Activated CD8-positive, alpha-beta T cell treated with anti-CD3 and anti-CD28 coated beads, Interleukin-2, amount 10 ng/mL, durations not matched to agents 7 days and 5 days (primary cell): ENCODE measurements at places on chromosomes 7 and 10. TPM values are rescaled to one million over a fixed set of nuclear protein-coding genes. Genes with fewer than 3 reads are reported as not detected.

The DBF4 gene
- total RNA-seq, result 82.6 TPM

- peaks cover 73% of the 10 kb centered on the region for H3K4me1 ChIP-seq
- H3K27ac ChIP-seq, result no peak overlapping the region
- DNase-seq, result no peak
- peaks cover 46% of the 10 kb centered on the region for H3K36me3 ChIP-seq
- H3K27me3 ChIP-seq, result no peaks in the 10 kb centered on the region
These were observed 5.9 kb downstream of the EIF4H start for GRCh38 chr7:74179935-74180604.

DNA sequence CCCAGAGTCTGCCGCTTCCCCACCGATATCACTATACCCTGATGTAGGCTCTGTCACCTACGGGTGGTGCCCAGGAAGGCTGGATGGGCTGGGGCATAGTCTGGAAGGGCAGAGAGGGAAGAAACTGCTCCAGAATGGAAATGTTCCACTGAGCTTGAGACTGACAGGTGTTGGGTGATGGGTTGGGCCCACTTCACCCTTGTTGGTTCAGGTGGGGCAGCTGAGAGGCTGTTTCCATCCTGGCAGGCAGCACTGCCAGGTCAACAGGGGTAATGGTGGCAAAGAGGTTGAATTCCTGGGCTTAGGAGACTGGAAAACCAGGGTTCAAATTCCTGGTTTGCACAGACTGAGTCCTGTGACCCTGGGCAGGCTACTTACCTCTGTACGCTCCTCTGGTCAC lies 28.5 kb upstream of the FRAT2 start:
- H3K27me3 ChIP-seq, result no peaks in the 10 kb centered on the region
- H3K4me3 ChIP-seq, result no peak overlapping the region
- no peak overlapping the region for H3K27ac ChIP-seq
- no peaks in the 10 kb centered on the region for H3K4me1 ChIP-seq
- peaks cover 18% of the 10 kb centered on the region for H3K36me3 ChIP-seq
- no peak for DNase-seq

GRCh38 chr7:154598864-154599263 lies 404.1 kb downstream of the PAXIP1 start:
- no peaks in the 10 kb centered on the region for H3K4me1 ChIP-seq
- no peaks in the 10 kb centered on the region for H3K27me3 ChIP-seq
- no peak overlapping the region for H3K27ac ChIP-seq
- H3K36me3 ChIP-seq, result no peaks in the 10 kb centered on the region

The ZCWPW1 gene
- total RNA-seq, result 2.8 TPM

The TMEM178B gene
- 0.05 TPM for total RNA-seq

DNA sequence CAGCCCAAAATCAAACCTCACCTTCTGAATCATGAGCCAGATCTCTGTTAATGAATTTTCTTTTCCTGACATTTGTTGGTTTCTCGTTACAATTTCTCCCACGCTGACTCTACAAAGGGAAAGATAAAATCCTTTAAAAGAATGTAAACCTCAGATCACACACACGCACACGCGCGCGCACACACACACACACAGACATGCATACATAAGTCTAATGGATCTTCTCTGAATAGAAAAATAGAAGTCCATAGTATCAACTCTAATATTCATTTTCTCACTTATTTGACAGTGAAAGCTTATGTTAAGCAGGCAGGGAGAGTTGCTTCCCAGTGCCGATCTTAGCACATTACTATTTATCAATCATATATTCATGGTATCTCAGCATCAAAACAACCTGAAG lies 1.4 kb downstream of the ETV1 start:
- no peaks in the 10 kb centered on the region for H3K27me3 ChIP-seq
- no peak for DNase-seq
- no peak overlapping the region for H3K27ac ChIP-seq
- H3K4me3 ChIP-seq, result no peak overlapping the region
- no peaks in the 10 kb centered on the region for H3K36me3 ChIP-seq

DNA sequence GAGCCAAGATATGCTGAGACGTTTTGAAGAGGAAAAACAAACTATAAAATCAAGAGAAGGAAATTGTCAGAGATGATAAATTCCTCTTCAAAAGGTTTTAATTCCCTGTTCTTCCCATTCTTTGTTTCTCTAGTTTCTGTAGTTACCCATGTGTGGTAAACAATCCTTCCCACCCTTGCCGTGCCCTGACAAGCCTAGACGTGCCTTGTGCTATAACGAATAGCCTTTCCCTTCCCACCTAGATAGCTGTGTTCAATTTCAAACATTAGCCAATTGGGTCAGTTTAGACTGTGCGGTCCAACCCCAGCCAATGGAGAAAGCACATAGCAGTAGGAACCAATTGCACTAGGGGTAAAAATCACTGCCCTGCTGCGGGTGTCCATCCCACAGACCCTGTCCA lies 138.1 kb downstream of the RALA start:
- peaks cover 2% of the 10 kb centered on the region for H3K36me3 ChIP-seq
- H3K4me1 ChIP-seq, result peaks cover 5% of the 10 kb centered on the region
- H3K27ac ChIP-seq, result no peak overlapping the region
- DNase-seq, result no peak

- H3K4me1 ChIP-seq, result peaks cover 6% of the 10 kb centered on the region
- no peaks in the 10 kb centered on the region for H3K27me3 ChIP-seq
- no peak for DNase-seq
- no peak overlapping the region for H3K27ac ChIP-seq
These were observed 33.6 kb downstream of the HIPK2 start for GRCh38 chr7:139743967-139744767.

The HSPA12A gene
- not detected for total RNA-seq

- no peak within 1 kb of the TSS for H3K27ac ChIP-seq
- no peaks in the 10 kb centered on the region for H3K4me1 ChIP-seq
- no peaks in the 10 kb centered on the region for H3K36me3 ChIP-seq
- no peak for DNase-seq
- H3K4me3 ChIP-seq, result no peak within 1 kb of the TSS
These were observed at the start of gene CPA5 for GRCh38 chr7:130344271-130344866. Gene CPA5, plus strand, starts transcription at chr7:130344816. Its CDS starts 1,670 bp downstream, at chr7:130346486.

The LAMB4 gene
- total RNA-seq, result not detected

- no peaks in the 10 kb centered on the region for H3K27me3 ChIP-seq
- peaks cover 2% of the 10 kb centered on the region for H3K36me3 ChIP-seq
- no peak for DNase-seq
- no peaks in the 10 kb centered on the region for H3K4me1 ChIP-seq
These were observed 100.2 kb downstream of the MMRN2 start for GRCh38 chr10:86857128-86857721.

DNA sequence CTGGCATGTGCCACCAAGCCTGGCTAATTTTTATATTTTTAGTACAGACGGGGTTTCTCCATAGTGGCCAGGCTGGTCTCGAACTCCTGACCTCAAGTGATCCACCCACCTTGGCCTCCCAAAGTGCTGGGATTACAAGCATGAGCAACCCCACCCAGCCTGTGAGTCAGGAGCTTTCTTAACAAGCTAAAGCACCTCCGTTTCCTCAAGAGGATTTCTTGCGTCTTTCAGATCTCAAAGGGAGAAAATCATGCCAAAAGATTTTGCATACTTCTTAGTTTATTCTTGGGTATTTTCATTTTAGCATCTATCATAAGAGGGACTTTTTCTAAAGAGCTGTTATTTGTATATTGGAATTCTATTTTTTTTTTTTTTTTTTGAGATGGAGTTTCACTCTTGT lies 47.9 kb upstream of the FOXK1 start:
- peaks cover 6% of the 10 kb centered on the region for H3K4me1 ChIP-seq
- no peaks in the 10 kb centered on the region for H3K27me3 ChIP-seq
- H3K36me3 ChIP-seq, result no peaks in the 10 kb centered on the region
- H3K27ac ChIP-seq, result no peak overlapping the region
- no peak for DNase-seq
- H3K4me3 ChIP-seq, result no peak overlapping the region

DNA sequence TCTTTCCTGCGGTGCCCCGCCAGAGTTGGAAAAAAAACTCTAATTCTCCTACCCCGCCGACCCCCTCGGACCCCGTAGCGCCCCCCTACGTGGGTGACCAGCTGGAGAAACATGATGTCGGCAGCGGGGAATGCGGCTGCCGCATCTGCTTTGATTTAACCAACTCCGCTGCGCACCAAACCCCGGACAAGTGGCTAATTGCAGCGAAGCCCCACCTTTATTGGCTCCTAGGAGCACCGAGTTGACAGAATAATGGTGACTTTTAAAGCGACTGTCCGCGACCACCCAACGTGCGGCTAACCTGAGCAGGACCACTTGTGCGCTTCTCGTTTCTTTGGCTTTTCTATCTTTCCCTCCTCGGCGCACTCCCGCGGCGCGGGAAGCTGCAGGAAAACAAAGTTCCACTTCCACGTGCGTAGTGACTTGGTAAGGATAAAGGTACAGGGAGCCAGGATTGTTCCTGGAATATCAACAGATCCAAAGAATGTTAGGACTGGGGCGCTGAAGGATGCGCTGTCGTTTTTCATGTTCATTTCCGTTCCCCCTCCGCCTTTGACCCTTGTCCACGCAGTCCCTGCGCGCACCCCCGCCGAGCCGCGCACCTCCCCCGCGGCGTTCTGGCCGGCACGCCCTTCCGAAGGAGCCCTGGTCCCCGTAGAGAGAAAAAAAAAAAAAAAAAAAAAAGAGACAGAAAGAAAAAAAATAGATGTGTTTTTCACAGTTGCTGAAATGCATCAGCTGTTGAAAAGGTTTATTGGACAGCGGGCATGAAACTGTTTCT lies 1.4 kb downstream of the WNT16 start:
- DNase-seq, result no peak
- no peaks in the 10 kb centered on the region for H3K36me3 ChIP-seq

The PNLIP gene
- total RNA-seq, result not detected

The EIF3B gene
- 174 TPM for total RNA-seq

- no peak overlapping the region for H3K4me3 ChIP-seq
- H3K27ac ChIP-seq, result no peak overlapping the region
- DNase-seq, result no peak
- peaks cover 2% of the 10 kb centered on the region for H3K27me3 ChIP-seq
- H3K36me3 ChIP-seq, result no peaks in the 10 kb centered on the region
These were observed 24.9 kb downstream of the STEAP4 start for GRCh38 chr7:88281749-88282148.

The TAF6 gene
- total RNA-seq, result 74.6 TPM

- H3K36me3 ChIP-seq, result no peaks in the 10 kb centered on the region
- no peaks in the 10 kb centered on the region for H3K4me1 ChIP-seq
- H3K27me3 ChIP-seq, result no peaks in the 10 kb centered on the region
- no peak overlapping the region for H3K27ac ChIP-seq
- no peak overlapping the region for H3K4me3 ChIP-seq
These were observed 32.6 kb upstream of the HABP2 start for GRCh38 chr10:113520261-113520660.

The XRCC2 gene
- 15.3 TPM for total RNA-seq

- H3K36me3 ChIP-seq, result no peaks in the 10 kb centered on the region
- DNase-seq, result no peak
- no peak overlapping the region for H3K27ac ChIP-seq
- no peak overlapping the region for H3K4me3 ChIP-seq
- H3K27me3 ChIP-seq, result no peaks in the 10 kb centered on the region
These were observed 51.0 kb upstream of the TRIM8 start for GRCh38 chr10:102593074-102593803.

The DNAH11 gene
- 2.3 TPM for total RNA-seq

The PANK1 gene
- 6.4 TPM for total RNA-seq

The SPDYE1 gene
- total RNA-seq, result not detected

DNA sequence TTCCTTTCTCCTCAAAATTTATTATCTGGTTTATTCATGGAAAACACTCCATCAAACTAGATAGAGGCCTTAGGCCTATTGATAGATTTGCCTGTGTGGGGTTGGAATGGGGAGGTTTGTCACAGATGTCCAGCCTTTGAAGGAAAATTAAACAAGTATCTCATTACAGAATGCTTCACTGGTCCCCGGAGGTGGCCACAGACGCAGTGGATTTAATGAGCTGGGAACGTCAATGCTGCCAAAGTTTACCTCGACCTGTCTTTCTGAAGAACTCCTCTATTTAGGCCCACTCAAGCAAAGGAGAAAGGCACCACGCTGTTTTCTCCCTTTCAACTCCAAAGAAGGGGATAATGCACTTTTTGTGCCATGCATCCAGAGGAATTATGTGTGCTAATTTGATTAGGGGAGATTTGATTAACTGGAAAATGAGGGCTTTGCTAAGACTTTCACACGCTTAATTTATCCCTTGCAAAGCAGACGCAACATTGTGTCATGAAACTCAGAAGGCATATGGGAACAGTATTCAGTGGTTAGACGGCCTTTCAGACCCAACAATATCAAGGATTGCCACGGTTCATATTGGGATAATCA lies 558.8 kb upstream of the GALNT17 start:
- no peak for DNase-seq
- no peak overlapping the region for H3K27ac ChIP-seq
- no peaks in the 10 kb centered on the region for H3K4me1 ChIP-seq
- H3K27me3 ChIP-seq, result peaks cover 5% of the 10 kb centered on the region
- H3K4me3 ChIP-seq, result no peak overlapping the region

DNA sequence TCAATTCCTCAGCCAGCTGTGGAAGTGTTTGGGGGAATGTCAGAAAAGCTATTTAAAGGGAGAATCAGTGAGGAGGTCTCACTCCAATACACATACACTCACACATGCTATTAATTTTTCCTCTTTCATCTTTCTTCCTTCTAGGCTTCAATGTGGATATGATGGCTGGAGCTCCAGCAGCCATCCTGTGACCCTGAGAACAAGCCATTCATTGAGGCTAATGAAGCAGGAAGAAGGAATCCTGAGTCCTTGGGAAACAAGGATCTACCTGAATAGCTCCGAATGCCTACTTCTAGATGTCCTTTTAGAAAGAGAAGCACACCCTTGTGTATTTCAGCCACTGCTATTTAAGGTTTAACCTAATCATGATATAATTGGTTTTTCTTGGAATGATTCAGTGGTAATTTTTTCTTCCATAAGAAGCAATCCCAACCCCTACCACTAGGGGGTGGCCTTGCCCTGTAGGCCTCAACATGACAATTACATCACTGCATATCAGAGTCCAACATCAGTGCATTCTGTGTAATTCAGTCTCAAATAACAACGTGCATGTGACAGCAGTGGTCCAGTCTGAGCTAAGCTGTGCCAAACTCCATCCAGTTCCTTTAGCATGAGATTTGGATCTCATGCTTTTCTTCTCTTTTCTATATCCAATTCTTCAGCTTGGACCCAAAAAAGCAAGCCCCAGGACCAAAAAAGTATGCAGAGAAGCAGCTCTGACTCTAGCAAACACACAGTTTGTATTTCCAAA lies 85.3 kb upstream of the ANKRD1 start:
- DNase-seq, result peak; percentile 80
- H3K27ac ChIP-seq, result peak overlapping the region; percentile 78
- H3K27me3 ChIP-seq, result peaks cover 15% of the 10 kb centered on the region
- peak overlapping the region; percentile 56 for H3K4me3 ChIP-seq
- H3K4me1 ChIP-seq, result peaks cover 38% of the 10 kb centered on the region

- no peak for DNase-seq
- H3K27me3 ChIP-seq, result no peaks in the 10 kb centered on the region
- no peaks in the 10 kb centered on the region for H3K4me1 ChIP-seq
- H3K4me3 ChIP-seq, result no peak overlapping the region
- H3K27ac ChIP-seq, result no peak overlapping the region
These were observed 229.7 kb downstream of the TSPAN12 start for GRCh38 chr7:120628251-120628650.

GRCh38 chr7:152489044-152489443 lies 53.2 kb upstream of the KMT2C start:
- no peak overlapping the region for H3K4me3 ChIP-seq
- no peaks in the 10 kb centered on the region for H3K36me3 ChIP-seq
- no peaks in the 10 kb centered on the region for H3K4me1 ChIP-seq
- H3K27ac ChIP-seq, result no peak overlapping the region
- no peak for DNase-seq
